AG04449 (cell line): ENCODE measurements at places on chromosomes 16 and 17.

GRCh38 chr17:57913575-57914272 lies 41.5 kb downstream of the CUEDC1 start:
- no peak for DNase-seq

- DNase-seq: peak; percentile 36
Observed at GRCh38 chr16:19810817-19811731, 73.6 kb downstream of the GPRC5B start.

DNA sequence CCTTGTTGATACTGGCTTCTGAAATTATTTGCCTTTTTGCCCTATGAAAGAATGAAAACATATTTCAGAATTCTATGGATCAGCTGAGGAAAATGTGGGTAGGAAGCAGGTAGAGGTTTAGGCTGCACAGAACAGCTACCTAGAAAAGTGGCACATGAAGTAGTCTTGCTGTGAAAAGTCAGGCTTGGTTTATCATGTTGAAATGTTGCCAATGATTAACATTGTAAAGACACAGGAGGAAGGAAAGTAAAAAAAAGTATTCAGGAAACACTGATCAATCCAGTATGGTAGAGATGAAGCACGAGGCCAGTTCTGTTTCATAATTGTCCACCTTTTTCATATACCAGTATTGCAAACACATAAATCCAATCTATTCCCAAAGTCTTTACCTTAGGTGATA lies 29.9 kb downstream of the ABCA6 start:
- DNase-seq: no peak

- DNase-seq: no peak
Observed at GRCh38 chr16:70749681-70750601, 51.0 kb downstream of the VAC14 start.

DNA sequence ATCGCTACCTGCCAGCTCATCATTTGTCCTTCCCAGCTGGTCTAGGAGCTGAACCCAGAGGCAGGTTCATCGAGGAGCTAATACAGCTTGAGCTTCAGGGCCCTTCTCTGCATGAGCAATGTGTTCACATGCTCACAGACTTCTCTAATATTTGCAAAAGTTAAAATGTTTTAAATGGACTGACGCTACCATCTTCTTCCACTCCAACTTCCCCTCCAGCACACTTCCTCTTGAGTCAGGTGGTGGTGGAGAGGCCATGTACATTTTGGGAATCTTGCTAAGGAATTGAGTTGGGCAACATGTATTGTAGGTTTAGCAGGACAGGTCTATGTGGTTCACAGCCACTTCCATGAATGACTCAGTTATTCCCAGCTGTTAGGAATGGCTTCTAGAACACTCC lies 21.6 kb upstream of the RHOT1 start:
- no peak for DNase-seq

GRCh38 chr16:85281181-85281580 lies 168.9 kb upstream of the CIBAR2 start:
- no peak for DNase-seq

GRCh38 chr16:28821874-28822519 lies 802 bp upstream of the ATXN2L start:
- DNase-seq: no peak

- DNase-seq: no peak
Observed at GRCh38 chr17:20008242-20009051, 712 bp upstream of the SPECC1 start.

GRCh38 chr17:36512641-36513040 lies 22.0 kb downstream of the MYO19 start:
- DNase-seq: no peak

- DNase-seq: no peak
Observed at GRCh38 chr16:53898993-53899392, 195.0 kb downstream of the FTO start.

GRCh38 chr17:73365301-73365874 lies 53.6 kb upstream of the CDC42EP4 start:
- no peak for DNase-seq

DNA sequence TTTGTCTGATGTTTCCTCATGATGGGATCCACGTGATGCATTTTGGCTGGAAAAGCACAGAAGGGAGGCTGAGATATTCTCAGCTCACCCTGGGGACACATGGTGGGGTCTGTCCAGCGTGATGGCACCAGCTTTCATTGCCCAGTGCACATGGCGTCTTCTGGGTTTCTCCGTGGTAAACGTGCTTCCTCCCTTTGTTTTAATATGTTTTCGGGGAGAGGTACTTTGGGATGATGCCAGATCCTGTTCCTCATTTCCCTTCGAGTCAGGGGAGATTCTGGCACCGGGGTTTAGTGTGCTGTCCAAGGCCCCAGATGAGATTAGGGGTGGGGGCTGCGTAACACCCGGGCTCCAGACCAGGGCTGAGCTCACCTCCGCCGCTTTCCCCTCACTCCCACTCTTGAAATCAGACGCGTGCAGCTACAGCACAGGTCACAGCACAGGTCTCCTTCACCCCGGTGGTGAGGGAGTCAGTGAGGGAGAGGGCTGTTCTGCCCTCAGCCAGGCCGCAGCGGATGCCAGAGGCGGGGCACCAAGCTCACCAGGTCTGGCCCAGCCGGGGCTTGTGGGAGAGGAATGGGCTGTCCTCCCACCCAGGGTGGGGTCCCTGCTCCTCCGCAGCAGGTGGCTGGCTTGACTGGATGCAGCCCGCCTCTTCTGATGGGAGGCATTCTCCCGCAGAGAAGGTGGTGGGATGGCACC lies 33.9 kb downstream of the COX4I1 start:
- DNase-seq: no peak
